Activated CD8-positive, alpha-beta T cell treated with anti-CD3 and anti-CD28 coated beads, Interleukin-2, amount 10 ng/mL, durations not matched to agents 7 days and 5 days (primary cell): ENCODE measurements at places on chromosomes 7 and 10. TPM values are rescaled to one million over a fixed set of nuclear protein-coding genes. Genes with fewer than 3 reads are reported as not detected.

DNA sequence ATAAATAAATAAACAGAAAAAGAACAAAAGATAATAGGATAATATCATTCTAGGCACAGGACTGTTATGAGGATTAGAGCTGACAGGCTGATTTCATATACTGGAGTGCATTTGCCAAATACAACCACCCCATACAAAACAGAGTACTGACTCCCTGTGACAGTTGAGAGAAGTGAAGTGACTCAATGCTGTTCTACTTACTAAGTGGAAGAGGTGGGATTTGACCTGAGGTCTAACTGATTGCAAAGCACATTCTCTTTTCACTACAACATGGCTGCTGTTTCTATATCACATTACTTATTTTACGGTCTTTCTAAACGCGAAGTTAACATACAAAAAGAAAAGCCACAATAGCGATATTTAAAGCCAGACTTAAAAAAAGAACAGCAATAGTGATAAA is 51.4 kb downstream of the ITGB1 start:
- H3K27ac ChIP-seq: no peak overlapping the region
- no peak for DNase-seq
- peaks cover 15% of the 10 kb centered on the region for H3K36me3 ChIP-seq

- no peak for DNase-seq
- H3K4me1 ChIP-seq: peaks cover 35% of the 10 kb centered on the region
- peak overlapping the region; percentile 90 for H3K4me3 ChIP-seq
- H3K27ac ChIP-seq: no peak overlapping the region
- H3K27me3 ChIP-seq: no peaks in the 10 kb centered on the region
- peaks cover 5% of the 10 kb centered on the region for H3K36me3 ChIP-seq
Measured at GRCh38 chr7:38907766-38908165, 1.2 kb downstream of the VPS41 start.

DNA sequence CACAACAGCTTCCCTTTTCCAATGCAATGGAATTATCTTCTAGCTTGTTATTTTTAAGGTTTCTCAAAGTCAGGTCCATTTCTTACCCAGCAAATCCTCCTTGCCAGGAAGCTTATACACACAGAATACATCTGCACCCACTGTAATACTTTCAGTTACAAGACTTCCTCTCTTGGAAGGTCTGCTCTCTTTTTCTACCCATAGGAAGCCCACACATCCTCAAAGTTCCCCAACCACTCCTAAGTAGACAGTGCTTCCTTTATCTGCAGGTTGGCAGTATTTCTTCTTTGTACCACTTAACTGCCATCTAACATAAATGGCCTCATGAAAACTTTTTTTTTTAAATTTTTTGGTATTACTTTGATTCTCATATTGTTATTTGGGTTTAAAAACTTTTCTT is 155.6 kb downstream of the TAX1BP1 start:
- H3K4me3 ChIP-seq: no peak overlapping the region
- H3K27me3 ChIP-seq: no peaks in the 10 kb centered on the region
- no peaks in the 10 kb centered on the region for H3K36me3 ChIP-seq
- DNase-seq: no peak
- peaks cover 38% of the 10 kb centered on the region for H3K4me1 ChIP-seq
- no peak overlapping the region for H3K27ac ChIP-seq

- no peak overlapping the region for H3K27ac ChIP-seq
- no peak overlapping the region for H3K4me3 ChIP-seq
- no peaks in the 10 kb centered on the region for H3K4me1 ChIP-seq
- no peaks in the 10 kb centered on the region for H3K27me3 ChIP-seq
- no peak for DNase-seq
Measured at GRCh38 chr10:126205486-126206205, 182.6 kb downstream of the ADAM12 start.

GRCh38 chr10:23081221-23081750 is 14.1 kb upstream of the MSRB2 start:
- H3K27me3 ChIP-seq: peaks cover 37% of the 10 kb centered on the region
- H3K27ac ChIP-seq: no peak overlapping the region
- DNase-seq: no peak

- no peak overlapping the region for H3K4me3 ChIP-seq
- no peaks in the 10 kb centered on the region for H3K27me3 ChIP-seq
- no peak for DNase-seq
- H3K27ac ChIP-seq: no peak overlapping the region
Measured at GRCh38 chr7:56250135-56250534, 133.9 kb upstream of the NUPR2 start.

ZC3HAV1 gene
- total RNA-seq: 121 TPM

- no peaks in the 10 kb centered on the region for H3K27me3 ChIP-seq
- no peaks in the 10 kb centered on the region for H3K36me3 ChIP-seq
- H3K4me3 ChIP-seq: no peak overlapping the region
- H3K27ac ChIP-seq: no peak overlapping the region
- peak; percentile 13 for DNase-seq
Measured at GRCh38 chr10:132832186-132832969, 46.4 kb upstream of the NKX6-2 start.

RBAK gene
- 14.3 TPM for total RNA-seq

- H3K36me3 ChIP-seq: peaks cover 42% of the 10 kb centered on the region
- H3K27me3 ChIP-seq: no peaks in the 10 kb centered on the region
- no peak overlapping the region for H3K4me3 ChIP-seq
- H3K27ac ChIP-seq: no peak overlapping the region
Measured at GRCh38 chr7:672891-673290, 53.6 kb upstream of the DNAAF5 start.

HYAL4 gene
- not detected for total RNA-seq

- H3K27ac ChIP-seq: no peak overlapping the region
- H3K4me3 ChIP-seq: no peak overlapping the region
- no peaks in the 10 kb centered on the region for H3K27me3 ChIP-seq
- DNase-seq: no peak
- peaks cover 27% of the 10 kb centered on the region for H3K36me3 ChIP-seq
- H3K4me1 ChIP-seq: no peaks in the 10 kb centered on the region
Measured at GRCh38 chr10:103103989-103104388, 89.1 kb downstream of the NT5C2 start.

ZNF727 gene
- total RNA-seq: not detected

DNA sequence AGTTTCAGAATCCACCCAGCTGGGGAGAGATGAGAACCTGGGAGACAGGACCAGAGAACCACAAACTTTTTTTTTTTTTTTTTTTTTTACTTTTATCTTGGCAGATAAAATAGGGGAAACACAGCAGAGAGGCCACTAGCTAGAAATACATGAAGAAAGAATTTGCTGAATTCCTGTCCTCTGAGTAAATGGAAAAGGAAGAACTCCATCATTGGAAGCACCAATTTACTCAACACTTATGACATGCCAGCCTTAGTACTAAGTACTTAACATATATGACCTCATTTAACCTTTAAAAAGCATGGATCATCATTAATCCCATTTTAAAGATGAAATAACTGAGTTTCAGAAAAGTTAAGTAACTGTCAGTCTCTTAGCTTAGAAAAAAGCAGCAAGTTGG is 343.0 kb upstream of the NPSR1 start:
- no peaks in the 10 kb centered on the region for H3K36me3 ChIP-seq
- H3K4me1 ChIP-seq: no peaks in the 10 kb centered on the region
- no peaks in the 10 kb centered on the region for H3K27me3 ChIP-seq
- no peak overlapping the region for H3K4me3 ChIP-seq

GRCh38 chr10:66555061-66555460 is 370.8 kb upstream of the LRRTM3 start:
- no peaks in the 10 kb centered on the region for H3K27me3 ChIP-seq
- no peaks in the 10 kb centered on the region for H3K4me1 ChIP-seq
- no peak overlapping the region for H3K27ac ChIP-seq
- no peaks in the 10 kb centered on the region for H3K36me3 ChIP-seq
- H3K4me3 ChIP-seq: no peak overlapping the region
